Cerebellar nuclear complex (tissue), 1 donor: ENCODE measurements at places on chromosomes 13 and 19.
A peak's percentile ranks its signal among the peaks of the same experiment; 100 is the strongest.

DNA sequence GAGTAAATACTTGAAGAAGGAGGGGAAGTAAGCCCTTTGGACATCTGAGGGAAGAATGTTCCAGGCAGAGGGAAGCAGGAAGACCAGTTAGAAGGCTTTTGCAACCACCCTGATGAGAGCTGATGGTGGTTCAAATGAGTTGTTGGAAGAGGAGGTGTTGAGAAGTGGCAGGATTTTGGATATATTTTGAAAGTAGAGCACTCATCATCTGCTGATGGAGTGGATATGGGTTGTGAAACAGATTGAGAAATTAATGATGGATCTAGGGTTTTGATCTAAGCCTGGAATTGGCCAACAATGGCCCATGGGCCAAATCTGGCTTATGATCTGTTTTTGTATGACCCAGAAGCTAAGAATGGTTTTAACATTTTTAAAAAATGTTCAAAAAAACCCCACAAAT is 230.7 kb downstream of the NDFIP2 start:
- no peak for DNase-seq

DNA sequence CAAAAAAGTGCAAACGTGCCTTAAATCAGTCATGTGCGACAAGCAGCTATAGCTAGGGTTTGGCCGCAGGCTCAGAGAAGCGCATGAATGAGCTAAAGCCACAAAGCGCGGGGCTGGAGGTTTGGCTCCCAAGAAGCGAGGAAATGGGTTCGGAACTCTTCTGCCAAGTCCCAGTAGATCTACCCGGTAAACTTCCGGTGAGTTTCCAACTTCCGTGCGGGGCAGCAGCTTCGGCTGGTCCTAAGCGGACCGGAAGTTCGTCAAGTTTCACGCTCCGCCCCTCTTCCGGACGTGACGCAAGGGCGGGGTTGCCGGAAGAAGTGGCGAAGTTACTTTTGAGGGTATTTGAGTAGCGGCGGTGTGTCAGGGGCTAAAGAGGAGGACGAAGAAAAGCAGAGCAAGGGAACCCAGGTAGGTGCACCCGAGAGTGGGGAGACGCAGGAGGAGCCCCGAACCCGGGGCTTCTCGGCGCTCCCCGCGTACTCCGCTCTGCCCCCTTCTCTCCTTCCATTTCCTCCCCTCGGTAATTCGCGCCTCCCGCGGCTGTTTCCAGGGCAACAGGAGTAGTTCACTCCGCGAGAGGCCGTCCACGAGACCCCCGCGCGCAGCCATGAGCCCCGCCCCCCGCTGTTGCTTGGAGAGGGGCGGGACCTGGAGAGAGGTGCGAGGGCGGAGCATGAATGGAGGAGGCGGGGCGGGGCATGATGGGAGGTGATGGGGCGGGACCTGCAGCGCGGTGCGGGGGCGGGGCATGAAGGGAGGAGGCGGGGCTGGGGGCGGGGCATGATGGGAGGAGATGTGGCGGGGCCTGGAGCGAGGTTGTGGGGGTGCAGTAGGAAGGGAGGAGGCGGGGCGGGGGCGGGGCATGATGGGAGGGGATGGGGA is at the start of gene NR1H2:
TSS of gene NR1H2 (plus strand) at position 292 of the 885 bp plus-strand sequence. CDS start 1,149 bp downstream, outside the sequence.
- peak; percentile 80 for DNase-seq

- no peak for DNase-seq
These were observed 27.9 kb upstream of the KLF2 start for GRCh38 chr19:16296713-16297112.

GRCh38 chr13:48749699-48750473 is 96.2 kb downstream of the CYSLTR2 start:
- DNase-seq: no peak

GRCh38 chr19:30281906-30282305 is 90.3 kb upstream of the ZNF536 start:
- DNase-seq: no peak

DNA sequence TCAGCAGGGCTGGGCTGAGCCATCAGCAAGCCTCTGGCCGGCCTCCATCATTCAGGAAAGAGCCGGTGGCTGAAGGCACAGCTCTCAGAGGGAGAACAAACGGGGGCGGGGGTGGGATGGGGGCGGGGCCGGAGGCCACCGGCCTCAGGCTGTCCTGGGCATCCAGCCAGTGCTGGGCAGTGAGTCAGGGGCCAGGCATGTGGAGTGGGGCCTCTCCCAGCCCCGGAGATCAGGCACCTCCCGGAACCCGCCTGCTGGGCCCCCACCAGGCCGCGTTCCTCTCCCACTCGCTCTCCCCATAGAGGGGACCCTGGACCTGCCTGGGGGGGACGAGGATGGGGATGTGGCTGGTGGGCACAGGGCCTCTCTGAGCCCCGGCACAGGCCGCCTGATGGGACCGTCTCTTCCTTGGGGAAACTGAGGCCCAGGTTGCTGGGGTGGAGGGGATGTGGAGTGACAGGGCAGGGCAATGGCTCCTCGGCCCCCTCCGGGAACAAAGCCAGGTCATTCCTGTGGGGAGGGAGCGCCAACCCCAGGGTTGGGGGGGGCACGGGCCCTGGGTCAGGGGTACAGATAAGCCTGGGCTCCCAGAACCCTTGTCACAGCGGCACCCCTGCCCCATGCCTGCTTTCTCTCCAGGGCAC is 12.9 kb downstream of the SPC24 start:
- DNase-seq: no peak

DNA sequence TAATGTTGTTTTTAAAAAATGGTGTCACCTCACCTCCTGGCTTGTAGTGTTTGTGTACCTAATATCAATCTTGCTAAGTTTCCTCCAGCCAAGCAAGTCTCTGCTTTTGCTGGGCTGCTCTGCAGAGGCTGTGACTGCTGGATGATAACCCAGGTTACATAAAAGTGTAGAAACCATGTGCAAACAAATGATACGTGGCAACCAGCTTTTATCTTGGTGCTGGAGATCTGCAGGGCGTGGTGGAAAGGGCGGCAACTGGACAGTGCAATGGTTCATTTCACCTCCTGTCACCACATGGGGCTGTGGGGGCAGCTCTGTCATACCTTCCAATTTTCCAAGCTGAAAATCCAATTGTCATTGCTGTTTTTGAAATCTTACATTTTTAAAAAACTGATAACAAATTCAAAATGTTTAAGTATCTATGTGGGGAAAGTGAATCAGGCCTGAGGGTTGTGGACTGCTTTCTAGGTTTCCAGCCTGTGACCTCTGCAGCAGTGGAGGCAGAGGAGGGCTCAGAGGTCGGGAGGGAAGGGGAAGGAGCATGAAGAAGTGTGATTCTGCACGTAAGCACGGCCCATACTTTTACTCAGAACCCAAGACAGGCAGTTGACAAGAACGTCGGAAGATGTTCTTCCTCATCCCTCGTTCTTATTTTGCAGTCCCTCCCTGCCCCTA is 9.7 kb downstream of the GPR42 start:
- DNase-seq: no peak

DNA sequence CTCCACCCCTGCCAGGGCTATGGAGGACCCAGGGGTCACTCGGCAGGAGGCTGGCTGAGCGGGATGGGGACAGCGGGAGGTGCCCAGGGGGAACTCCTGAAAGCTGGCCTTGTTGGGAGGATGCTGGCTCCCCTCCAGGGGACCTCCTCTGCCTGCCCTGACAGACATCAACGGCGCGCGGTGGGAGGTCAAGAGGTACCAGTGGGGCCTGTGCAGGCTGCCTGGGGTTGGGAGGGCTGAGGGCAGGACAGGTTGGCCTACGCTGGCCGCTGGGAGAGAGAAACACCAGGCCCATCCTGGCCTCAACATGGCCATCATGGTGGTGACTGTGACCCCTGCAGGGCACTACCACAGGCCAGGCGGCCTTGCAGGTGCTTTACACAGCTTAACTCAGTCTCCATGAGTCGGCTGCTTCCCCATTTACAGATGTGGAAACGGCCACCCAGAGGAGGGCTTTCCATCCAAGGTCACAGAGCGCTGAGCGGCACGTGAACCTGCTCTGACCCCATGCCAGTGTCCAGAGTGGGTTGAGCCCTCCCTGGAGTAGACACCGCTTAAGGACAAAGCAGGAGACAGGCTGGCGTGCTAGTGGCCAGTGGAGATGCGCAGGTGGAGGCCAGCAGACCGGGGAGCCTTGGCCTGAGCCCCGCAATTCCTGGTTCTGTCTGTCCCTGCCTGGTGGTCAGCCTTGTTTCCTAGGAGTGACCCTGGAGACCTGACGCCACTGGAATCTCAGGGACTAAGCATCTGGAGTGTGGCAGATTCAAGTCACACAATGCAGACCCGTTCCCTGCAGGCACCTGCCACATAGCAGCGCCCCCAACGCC is 27.6 kb downstream of the CEBPG start:
- DNase-seq: no peak

DNA sequence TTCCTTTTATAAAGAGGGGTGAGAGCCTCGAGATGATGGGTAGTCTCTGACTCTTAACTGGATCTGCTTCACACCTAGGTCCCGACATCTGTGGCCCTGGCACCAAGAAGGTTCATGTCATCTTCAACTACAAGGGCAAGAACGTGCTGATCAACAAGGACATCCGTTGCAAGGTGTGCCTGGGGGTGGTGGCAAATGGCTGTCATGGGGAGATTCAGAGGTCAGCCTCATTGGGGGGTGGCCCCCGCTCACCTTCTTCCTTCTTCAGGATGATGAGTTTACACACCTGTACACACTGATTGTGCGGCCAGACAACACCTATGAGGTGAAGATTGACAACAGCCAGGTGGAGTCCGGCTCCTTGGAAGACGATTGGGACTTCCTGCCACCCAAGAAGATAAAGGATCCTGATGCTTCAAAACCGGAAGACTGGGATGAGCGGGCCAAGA is 1.6 kb downstream of the CALR start:
- no peak for DNase-seq

- DNase-seq: no peak
These were observed 1358.5 kb upstream of the PCDH9 start for GRCh38 chr13:68588623-68589022.

- no peak for DNase-seq
These were observed 10.2 kb upstream of the NOP53 start for GRCh38 chr19:47735131-47735530.
